Activated CD4-positive, alpha-beta memory T cell treated with anti-CD3 and anti-CD28 coated beads, Interleukin-2, amount 10 ng/mL, durations not matched to agents 7 days and 5 days (primary cell): ENCODE measurements at places on chromosomes 1 and 21. TPM values are rescaled to one million over a fixed set of nuclear protein-coding genes. Genes with fewer than 3 reads are reported as not detected.

RIMKLA gene
- total RNA-seq = 3.1 TPM

ERG gene
- total RNA-seq = not detected

SERPINC1 gene
- total RNA-seq = 0.23 TPM

LINGO4 gene
- total RNA-seq = 1.2 TPM

DNA sequence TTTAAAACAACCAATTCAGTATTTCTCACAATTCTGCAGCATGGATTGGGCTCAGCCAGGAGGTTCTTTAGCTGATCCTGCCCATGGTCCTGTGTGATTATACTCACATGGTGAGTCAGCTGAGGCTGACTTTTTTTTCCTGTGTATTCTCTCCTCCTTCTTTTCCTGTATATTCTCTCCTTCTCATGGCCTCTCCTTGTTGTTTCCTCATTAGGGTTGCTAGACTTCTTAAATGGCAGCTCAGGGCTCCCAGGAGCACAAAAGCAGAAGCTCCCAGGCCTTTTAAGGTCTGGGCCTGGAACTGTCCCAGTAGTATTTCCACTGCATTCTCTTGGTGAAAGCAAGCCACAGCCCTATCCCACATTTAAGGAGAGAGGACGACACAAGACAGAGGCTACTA, 26.8 kb downstream of the VANGL1 start:
- DNase-seq = no peak

- no peak for DNase-seq
Observed at GRCh38 chr21:36510911-36511310, 31.0 kb upstream of the CLDN14 start.

- peak; percentile 71 for DNase-seq
Observed at GRCh38 chr1:207863893-207864535, 46.9 kb downstream of the CD34 start.

DNA sequence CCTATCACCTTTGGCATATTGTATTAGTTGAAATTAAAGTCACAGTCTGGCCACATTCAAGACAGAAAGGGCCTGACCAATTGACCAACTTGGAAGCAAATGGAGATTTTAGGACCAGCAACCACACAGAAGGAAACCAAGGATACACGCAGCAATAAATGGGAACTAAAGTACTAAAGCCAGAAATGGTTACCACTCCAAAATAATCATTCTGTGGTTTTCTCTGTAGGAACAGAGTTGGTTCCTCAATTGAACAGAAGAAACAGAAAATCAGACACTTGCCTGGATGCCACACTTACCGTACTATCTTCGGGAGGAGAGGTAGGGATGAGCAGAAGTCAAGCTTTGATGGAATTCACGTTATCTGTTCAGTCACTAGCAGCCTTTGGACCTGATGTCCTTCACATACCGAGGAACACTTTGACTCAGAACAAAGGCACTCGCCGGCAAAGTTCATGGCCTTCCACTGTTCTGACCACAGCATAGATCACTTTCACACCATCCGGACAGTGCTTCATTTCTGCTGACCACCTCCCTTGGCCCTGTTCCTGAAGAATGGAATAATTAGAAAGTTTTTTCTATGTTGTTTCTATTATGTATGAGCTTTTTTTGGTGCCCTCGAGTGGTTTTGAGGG, 96.9 kb downstream of the LPAR3 start:
- DNase-seq = no peak

DNA sequence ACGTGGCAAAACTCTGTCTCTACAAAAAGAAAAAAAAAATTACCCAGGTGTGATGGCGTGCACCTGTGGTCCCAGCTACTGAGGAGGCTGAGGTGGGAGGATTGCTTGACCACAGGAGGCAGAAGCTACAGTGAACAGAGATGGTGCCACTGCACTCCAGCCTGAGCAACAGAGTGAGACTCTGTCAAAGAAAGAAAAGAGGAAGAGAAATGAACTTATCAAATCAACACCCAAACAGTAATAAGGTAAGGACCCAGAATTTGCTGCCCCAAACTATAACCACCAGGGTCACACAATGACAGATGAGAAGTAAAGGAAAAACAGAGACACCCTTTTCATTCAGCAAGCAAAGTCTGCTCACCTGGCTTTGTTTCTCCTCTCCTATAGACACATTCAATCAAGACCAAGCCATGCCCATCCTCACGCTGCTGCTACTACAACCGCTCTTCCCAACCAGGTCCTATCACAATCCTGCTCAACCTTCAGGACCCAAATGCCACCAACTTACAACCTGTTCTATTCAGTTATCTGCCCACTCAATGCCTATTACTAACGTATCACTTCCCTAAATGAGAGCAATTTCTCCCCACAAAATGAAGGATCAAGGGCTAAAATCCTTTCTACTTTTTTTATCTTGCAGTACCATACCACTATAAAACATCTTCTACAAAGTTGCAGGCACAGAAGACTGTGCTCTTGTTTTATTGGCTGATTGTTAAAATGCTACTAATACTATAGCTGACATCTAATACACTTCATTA, 183.5 kb downstream of the RERE start:
- no peak for DNase-seq
